ENCODE measurements at places on chromosomes 4 and X.

GRCh38 chrX:63746715-63747114 lies 38.3 kb downstream of the ARHGEF9 start:
- DNase-seq, result no peak

GRCh38 chrX:22193851-22194659 lies 78.7 kb upstream of the CBLL2 start:
- DNase-seq, result no peak

GRCh38 chr4:69713593-69713992 lies 46.8 kb downstream of the SULT1B1 start:
- no peak for DNase-seq

DNA sequence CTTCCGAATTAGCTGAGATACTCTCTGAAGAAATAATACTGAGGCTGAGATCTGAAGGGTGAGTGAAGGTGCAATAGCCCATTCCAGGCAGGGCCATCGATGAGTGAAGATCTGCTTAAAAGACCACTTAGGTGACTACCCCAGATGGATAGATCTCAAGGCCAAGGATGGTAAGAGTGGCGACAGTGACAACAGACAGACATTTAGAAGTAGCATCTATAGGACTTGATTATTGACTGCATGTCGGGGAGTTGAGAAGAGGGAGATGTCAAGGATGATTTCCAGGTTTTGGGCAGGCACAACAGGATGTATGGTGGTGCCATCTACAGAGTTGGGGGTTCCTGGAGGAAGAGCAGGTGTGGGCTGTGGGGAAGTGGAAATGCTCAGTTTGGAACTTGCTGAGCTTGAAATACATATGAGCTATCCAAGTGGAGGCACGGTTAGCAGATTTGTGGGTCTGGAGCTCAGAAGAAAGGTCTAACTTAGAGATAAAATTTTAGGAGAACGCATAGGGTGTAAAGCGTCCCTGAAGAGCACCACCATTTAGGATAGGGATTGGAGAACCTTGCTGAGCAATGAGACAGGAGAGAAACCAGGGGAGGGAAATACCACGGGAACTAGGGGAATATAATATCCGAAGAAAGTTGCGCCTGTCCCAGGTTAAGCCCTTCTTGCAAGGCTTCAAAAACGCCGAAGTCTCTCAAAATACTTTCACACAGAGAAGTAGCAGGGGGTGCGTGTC lies 688 bp downstream of the UFSP2 start:
- DNase-seq, result no peak

GRCh38 chr4:148007314-148007760 lies 275.4 kb downstream of the ARHGAP10 start:
- DNase-seq, result no peak

DNA sequence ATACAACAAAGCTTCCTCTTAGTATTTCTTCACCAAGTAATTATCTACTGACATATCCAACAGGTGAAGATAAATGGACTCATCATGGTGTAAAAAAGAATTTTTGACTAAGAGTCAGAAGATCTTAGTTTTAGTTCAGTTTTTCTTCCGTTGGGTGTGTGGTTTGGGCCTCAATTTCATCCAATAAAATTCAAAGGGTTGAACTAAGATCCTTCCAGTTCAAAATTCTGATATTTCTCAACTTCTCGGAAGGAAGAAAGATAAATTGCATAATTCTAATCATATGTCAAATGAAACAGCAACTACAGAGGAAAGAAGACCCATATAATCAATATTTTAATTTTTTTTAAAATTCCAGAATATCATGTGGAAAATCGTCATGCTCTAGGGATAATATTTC lies 192.7 kb downstream of the SPRY1 start:
- no peak for DNase-seq
